Adrenal gland (tissue), 19 donors: ENCODE measurements at places on chromosomes 2 and 18. TPM values are rescaled to one million over a fixed set of nuclear protein-coding genes. Genes with fewer than 3 reads are reported as not detected.

The MC2R gene
- total RNA-seq = 12.7 TPM

The RUFY4 gene
- total RNA-seq = 1.9 TPM

The SKA1 gene
- 0.46 TPM for total RNA-seq

The EIF2AK2 gene
- total RNA-seq = 36.0 TPM

The DOK6 gene
- 1.9 TPM for total RNA-seq

The CCDC102B gene
- 2.7 TPM for total RNA-seq

The FOXI3 gene
- total RNA-seq = not detected

The SALL3 gene
- not detected for total RNA-seq

The MYL12B gene
- total RNA-seq = 259 TPM

The COBLL1 gene
- total RNA-seq = 133 TPM

The CRYBA2 gene
- total RNA-seq = 0.39 TPM

The SLC39A6 gene
- 37.4 TPM for total RNA-seq

The CHRNG gene
- not detected for total RNA-seq

The ACVR1C gene
- total RNA-seq = 1.0 TPM

The FAP gene
- total RNA-seq = 0.18 TPM

The TTC39C gene
- 28.9 TPM for total RNA-seq

The EML6 gene
- 6.5 TPM for total RNA-seq

The STRADB gene
- total RNA-seq = 133 TPM

The FRZB gene
- total RNA-seq = 0.30 TPM

The ZBTB7C gene
- 28.1 TPM for total RNA-seq

The MYOM1 gene
- total RNA-seq = 1.3 TPM

The RNF125 gene
- total RNA-seq = 3.3 TPM

The FKBP7 gene
- 10.8 TPM for total RNA-seq

The KCNG3 gene
- total RNA-seq = 3.7 TPM

The ATP8B1 gene
- 26.6 TPM for total RNA-seq

The KRTCAP3 gene
- total RNA-seq = 7.4 TPM

The CCDC178 gene
- total RNA-seq = not detected

The CCDC88A gene
- total RNA-seq = 46.7 TPM

The CARF gene
- 6.7 TPM for total RNA-seq

The SEPTIN10 gene
- 65.6 TPM for total RNA-seq

The ZFP36L2 gene
- total RNA-seq = 243 TPM

The CNGA3 gene
- not detected for total RNA-seq

The GPR17 gene
- total RNA-seq = not detected

The REG1B gene
- not detected for total RNA-seq

The ACOXL gene
- total RNA-seq = 0.19 TPM

The TTC31 gene
- 12.6 TPM for total RNA-seq

The MEP1B gene
- total RNA-seq = not detected

The RAB17 gene
- 1.1 TPM for total RNA-seq

The CROCC2 gene
- not detected for total RNA-seq

The IL1B gene
- 0.69 TPM for total RNA-seq

The STON1 gene
- total RNA-seq = 51.1 TPM
